SHP77 (cell line): ENCODE measurements at places on chromosomes 2 and 18.

- no peak for DNase-seq
These were observed 464.3 kb upstream of the ID2 start for GRCh38 chr2:8217468-8218030.

DNA sequence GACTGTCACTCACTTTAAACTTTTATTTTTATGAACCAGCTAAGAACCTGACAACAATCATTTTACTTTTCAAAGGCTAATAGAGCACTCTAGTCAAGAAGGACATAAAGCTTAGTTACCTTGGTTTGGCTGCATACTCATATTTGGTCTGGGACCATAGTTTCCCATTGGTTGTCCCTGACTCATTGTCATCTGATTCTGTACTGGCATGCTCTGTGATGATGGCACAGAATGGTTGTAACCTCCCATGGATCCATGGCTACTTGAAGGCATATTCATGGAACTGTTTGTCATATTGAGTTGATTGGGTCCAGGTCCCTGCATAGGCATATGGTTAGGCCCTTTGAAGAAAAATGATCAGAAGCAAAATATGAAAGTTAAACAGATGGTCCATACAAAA is 37.9 kb downstream of the SS18 start:
- no peak for DNase-seq

DNA sequence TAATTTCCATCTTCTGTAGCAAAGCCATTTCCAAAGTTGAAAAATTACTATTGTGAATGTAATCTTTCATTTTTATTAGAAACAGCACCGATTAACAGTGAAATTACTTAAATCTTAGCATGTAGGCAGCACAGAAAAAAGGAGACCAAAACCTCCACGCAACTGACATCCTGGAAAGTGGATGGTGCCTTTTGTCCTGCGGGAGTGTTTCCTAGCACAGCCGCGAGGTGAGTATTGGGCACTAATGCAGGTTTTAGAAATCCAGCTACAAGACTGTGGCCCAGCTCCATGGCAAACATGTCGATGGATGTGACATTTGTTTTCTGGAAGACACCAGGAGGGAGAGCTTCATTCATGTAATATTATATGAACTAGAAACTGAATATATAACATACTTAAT is 86.9 kb downstream of the MBP start:
- no peak for DNase-seq

DNA sequence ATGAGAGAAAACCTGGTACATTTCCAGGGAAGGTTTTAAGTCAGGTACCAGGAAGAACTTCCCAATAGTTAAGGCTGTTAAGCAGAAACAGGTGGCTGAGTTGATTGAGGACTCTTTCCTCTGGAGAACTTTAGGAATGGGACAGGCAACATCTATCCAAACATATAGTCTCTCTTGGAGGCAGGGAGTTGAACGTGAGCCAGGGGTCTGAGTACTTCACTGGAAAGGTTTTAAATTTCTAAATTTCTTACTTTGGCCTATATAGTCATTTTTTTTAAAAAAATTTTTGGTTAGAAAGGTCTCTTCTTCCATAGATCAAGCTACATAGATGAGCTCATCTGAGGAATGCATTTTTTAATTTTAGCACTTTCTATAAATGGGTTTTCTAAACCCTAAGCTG is 261.4 kb upstream of the TCF4 start:
- no peak for DNase-seq

DNA sequence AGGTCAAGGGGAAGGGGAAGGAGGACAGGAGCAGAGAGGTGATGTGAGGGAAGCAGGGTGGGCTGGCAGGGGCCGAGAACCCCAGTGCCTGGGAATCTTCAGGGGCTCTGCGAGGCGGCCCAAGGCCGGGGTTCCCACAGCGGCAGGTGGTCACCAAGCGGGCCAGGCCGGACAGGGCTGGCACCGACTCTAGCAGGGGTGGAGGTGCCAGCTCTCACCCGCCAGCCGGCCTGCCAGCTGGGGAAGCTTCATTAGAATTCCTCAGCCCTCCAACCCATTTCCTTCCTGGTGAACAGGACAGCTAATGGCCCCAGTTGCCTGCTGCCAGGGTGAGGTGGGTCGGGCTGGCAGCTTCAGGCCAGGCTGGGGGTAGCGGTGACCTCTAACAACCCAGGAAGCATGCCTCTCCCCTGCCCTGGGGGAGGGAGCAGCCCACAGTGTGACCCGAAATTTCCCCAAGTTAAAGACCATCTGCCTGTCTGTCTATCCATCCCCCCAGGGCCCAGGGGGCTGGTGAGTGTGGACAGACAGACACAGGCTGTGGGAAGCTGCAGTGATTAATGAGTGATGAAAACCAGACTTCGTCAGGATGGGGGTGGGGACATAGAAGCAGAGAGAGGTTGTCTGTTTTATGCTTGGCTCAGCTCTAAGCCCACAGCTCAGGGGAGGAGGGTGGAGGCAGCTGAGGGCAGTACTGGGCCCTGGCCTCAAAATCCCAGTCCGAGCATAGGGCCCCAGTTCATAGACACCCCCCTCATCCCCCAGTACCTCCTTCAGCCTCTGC is 144.1 kb downstream of the ZFP36L2 start:
- DNase-seq = no peak

GRCh38 chr18:34643989-34644388 is 66.1 kb upstream of the DTNA start:
- no peak for DNase-seq

DNA sequence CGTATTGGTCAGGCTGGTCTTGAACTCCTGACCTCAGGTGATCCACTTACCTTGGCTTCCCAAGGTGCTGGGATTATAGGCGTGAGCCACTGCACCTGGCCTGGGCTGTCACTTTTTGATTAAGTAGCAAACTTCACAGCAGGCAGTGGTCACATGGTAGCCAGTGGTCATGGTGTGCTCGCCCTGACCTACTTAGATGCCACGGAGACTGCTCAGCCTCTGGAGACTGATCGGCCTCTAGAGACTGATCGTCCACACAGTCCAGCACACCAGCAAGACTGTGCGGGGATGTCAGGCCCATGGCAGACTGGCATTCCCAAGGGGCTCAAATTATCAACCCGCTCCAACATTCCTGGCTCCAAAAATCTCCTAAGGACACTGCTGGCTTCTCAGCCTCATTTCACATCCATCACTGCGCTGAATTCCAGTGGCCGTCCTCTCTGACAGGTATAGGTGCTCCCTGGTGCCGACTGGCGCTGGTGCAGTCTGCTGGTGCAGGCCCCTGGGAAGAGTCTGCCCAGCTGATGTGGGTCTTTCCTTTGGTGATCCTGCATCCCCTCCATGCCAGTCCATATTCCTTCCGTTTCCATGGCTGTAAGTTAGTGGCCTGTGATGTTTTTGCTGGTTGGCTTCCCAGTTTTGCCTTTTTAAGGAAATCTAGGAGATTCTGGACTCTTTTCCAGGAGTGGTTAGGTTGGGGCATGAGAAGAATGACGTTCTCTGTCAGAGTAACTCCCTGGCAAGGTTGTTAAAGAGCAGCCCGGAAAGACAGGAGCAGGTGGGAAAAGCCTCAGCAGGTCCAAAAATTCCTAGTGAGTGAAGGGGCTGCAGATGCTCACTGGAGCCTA is 374.5 kb upstream of the HS6ST1 start:
- no peak for DNase-seq

GRCh38 chr2:147538821-147539220 is 306.0 kb upstream of the ACVR2A start:
- DNase-seq = no peak

DNA sequence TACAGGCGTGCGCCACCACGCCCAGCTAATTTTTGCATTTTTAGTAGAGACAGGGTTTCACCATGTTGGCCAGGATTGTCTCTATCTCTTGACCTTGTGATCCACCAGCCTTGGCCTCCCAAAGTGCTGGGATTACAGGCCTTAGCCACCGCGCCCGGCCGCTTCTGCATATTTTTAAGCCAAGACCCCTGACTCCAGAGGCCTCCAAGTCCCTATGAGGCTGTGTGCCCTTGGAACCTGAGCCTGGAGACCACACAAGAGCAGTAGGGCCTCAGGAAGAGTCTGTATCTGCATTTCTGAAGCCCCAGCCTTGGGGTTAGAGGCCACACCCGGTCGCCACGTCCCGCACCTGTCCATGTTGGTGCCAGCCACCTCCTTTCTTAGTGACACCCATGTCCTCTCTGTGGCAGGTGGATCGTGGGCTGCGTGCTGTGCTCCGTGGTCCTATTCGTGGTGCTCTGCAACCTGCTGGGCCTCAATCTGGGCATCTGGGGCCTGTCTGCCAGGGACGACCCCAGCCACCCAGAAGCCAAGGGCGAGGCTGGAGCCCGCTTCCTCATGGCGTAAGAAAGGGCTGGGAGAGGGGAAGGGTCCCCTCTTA is 5.3 kb downstream of the PROM2 start:
- DNase-seq = no peak

DNA sequence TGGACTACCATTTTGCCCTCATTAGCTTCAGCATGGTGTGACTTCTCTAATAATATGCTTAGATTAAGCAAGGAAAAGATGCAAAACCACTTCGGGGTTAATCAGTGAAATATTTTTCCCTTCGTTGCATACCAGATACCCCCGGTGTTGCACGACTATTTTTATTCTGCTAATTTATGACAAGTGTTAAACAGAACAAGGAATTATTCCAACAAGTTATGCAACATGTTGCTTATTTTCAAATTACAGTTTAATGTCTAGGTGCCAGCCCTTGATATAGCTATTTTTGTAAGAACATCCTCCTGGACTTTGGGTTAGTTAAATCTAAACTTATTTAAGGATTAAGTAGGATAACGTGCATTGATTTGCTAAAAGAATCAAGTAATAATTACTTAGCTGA is 16.3 kb downstream of the TYMS start:
- no peak for DNase-seq

- DNase-seq = no peak
These were observed 22.6 kb downstream of the MYO5B start for GRCh38 chr18:50172367-50172766.

DNA sequence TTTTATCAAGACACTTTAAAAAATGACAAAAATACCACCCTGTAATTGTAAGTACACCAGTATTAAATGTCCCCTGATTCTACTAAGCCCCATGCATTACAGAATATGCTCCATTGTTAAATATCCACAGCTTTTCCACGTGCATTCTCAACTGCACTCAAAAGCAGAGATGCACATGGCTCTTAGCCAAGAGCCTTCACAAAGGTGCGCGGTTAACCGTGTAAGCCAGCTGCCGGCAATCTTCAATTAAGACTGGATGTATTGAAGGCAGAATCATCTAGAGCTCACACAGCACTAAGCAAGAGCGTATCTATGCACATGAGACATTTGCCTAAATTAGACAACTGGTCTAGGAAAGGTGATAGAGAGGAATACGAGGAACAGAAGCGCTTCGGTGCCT is 278.3 kb downstream of the NAPG start:
- DNase-seq = no peak

DNA sequence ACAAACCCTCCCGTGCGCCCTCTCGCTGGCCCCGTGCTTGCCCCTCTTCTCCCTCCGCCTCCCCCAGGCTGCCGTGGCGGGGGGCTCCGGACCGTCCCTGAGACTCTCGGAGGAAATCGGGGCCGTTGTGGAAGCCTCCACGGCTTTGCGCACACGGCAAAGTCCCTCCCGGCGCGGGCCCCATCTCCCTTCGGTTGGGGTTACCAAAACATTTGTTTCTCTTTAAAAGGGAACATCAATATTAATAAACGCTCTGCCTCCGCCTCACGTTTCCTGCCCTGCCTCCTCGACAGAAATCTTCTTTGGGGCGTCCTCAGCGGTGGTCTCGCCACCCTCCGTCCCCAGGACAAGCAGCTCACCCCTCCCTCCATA is 3.8 kb downstream of the PAX3 start:
- DNase-seq = no peak

DNA sequence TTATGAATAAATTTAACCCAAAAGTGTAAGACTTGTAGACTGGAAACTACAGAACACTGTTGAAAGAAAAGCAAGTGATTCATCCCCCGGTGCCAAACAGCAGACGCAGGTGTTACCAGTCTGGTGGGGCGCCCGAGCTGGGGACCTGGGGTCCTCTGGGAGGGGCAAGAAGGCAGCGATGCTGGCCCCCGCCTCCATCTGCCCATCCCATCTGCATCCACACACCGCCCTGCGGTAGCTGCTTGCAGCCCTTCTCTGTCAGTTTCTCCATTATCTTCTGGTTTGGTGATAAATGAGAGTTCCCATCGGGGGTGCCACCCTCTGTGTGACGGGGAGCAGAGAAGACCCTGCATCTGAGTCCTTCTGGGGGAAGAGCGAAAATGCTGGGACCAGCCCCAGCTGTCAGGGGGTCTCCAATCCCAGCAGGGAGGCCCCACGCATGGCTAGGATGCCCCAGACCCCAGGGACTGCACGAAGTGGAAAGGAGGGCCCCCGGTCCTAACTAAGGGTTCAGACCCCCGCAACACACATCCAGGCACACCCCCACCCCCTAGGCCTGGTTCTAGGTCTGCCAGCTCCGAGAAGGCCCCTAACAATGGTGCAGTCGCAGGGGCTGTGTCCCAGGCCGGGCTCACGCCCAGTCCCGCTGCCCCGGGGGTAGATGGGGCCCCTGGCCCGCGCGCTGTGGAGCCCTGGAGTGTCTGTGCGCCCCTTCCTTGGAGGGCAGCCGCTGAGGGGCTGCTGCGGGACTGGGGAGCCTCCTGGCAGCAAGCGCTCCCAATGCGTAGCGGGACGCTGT is 686 bp upstream of the RGPD8 start:
- no peak for DNase-seq

GRCh38 chr2:172230889-172231401 is 128.2 kb upstream of the DLX2 start:
- no peak for DNase-seq

GRCh38 chr18:8615397-8616027 is 6.3 kb downstream of the RAB12 start:
- DNase-seq = peak; percentile 40

DNA sequence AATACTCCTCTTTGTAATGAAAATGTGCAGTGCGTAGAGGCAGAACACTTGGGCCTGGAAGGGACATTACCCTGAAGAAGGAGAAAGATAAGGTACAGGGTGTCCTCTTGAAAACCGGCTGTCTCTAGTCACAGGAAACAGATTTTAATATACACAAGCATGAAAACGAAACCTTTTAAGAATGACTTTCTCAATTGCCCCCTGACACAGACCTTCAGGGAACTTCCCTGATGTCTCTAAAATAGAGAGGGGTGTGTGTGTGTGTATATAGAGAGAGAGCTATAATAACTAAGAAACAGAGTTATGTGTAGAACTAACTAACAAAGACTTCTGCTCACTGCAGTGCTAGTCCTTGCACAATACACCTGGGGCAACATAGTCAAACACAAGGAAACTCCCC is 780.0 kb downstream of the CNTNAP5 start:
- DNase-seq = no peak

GRCh38 chr2:9118383-9118960 is 88.1 kb upstream of the ASAP2 start:
- no peak for DNase-seq

GRCh38 chr18:80225685-80226084 is 21.6 kb downstream of the PARD6G start:
- DNase-seq = no peak

DNA sequence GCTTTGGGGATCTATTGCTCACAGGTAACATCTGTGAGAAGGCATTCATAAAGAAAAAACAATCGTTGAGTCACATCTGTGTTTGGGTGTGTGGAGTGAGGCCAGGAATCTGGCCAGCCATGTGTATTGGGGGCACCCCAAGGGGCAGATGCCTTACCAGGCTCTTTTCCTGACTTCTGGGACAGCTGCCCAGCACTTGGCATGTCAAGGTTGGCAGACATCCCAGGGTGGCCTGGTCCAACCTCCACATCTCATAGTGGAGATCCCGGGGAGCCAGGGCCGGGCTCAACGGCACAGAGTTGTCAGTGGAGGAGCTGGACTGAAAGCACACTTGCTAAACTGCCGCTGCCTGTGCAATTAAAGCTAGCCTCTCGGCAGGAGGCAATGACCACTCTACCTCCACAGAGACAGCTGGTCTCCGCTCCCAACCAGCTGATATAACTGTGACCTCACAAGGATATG is 75.3 kb upstream of the MGAT4A start:
- DNase-seq = peak; percentile 59

GRCh38 chr2:133790711-133791110 is 222.4 kb upstream of the NCKAP5 start:
- no peak for DNase-seq
